ENCODE measurements at places on chromosomes 3 and 15.

DNA sequence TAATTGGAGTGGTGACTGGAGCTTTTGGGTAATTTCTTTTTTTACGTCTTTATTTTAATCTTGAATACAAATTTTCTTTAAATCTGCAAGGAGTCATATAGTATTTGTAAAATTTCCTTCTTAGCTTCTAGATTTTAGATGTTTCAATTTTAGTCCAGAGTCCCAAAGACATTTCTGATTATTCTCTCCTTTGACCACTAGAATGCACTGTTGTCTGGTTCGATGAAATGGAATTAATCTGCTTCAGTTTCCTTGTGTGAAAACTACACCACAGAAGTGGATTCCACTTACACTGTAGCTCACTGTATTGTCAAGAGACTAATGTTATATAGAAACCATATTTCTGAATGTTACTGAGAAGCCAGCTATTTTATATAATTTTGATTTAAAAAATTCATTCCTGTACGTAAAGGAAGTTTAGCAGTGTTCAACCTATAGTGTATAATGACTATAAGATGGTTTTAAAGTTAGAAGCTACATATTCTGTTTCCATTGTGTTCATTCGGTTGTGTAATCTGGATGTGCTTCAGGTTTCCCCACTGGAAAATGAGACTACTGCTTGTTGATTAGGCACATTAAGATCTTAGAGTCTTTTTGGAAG, 6.1 kb downstream of the GRAMD1C start:
- DNase-seq, result no peak

GRCh38 chr3:122960652-122961051, 66.9 kb downstream of the SEMA5B start:
- no peak for DNase-seq

DNA sequence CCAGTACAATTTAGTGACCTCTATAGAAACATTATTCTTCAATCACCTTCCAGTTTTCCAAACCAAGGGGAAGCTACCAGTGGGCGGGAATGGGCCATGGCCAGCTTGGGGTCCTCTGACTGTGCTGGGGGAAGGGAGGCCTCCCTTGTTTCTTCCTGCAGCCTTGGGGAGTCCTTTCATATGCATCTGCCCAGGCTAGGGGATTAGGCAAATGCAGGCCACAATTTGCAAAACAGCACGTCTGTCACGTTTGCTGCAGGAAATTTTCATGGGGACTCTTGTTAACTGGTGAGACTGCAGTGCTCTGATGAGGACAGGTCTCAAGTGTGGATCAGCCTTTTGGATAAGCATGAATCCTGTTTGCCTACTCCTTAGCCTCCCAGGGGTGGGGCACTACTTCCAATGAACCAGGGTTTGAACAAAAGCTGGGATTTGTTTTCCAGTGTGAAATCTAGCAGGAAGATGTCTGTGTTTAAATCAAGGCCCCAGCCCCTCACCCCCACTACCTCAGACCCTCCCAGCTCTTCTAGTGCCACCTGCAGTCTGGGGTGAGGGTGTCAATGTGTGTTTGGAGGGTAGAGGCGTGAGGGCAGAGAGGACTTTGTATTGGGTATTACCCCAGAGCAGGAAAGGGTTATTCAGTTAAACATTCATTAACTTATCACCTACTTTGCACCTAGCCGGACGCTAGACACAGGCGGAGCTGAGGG, 219.9 kb downstream of the OPA1 start:
- DNase-seq, result no peak

- no peak for DNase-seq
Observed at GRCh38 chr3:125024817-125025216, 31.0 kb downstream of the HEG1 start.

GRCh38 chr3:143830786-143831185, 17.5 kb downstream of the SLC9A9 start:
- no peak for DNase-seq

DNA sequence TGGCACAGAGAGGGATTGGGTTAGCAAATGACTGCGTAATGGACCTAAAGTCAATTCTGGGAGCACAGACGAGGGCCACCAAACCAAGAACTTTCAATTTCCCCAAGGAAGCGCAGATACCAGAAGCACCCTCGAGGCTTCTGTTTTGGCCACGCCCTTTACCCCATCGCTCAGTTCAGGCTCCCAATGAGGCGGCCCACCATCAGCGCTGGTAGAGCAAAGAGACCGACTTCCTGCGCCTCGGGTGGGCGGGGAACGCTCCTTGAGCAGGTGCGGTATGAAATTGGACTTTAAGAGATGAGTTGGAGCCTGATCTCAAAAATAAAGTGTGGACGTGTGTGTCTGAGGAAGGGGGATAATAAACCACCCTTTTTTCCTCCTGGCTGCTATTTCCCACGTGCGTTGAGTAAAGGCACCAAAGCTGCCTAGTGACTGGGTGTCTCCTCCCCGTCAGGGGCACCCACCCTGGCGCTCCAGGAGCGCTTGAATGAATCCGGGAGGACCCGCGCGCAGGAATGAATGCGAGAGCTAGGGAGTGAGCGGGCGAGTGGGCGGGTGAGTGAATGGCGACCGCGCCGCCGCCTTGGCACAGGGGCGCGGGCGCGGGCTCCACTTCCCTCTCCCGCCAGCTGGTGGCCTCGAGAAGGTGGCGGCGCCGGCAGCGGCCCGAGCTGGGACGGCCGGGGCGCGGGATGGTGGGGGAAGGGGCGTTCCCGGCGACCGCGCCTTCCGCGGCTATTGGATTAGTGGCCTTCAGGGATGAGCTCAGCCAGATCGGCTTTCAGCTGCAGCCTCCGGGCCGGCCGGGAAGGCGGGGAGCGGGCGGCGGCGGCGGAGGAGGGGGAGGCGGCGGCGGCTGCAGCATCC, at the start of gene SPSB4:
TSS of gene SPSB4 (plus strand) at position 772 of the 867 bp plus-strand sequence. CDS start 14,758 bp downstream, outside the sequence.
- no peak for DNase-seq

DNA sequence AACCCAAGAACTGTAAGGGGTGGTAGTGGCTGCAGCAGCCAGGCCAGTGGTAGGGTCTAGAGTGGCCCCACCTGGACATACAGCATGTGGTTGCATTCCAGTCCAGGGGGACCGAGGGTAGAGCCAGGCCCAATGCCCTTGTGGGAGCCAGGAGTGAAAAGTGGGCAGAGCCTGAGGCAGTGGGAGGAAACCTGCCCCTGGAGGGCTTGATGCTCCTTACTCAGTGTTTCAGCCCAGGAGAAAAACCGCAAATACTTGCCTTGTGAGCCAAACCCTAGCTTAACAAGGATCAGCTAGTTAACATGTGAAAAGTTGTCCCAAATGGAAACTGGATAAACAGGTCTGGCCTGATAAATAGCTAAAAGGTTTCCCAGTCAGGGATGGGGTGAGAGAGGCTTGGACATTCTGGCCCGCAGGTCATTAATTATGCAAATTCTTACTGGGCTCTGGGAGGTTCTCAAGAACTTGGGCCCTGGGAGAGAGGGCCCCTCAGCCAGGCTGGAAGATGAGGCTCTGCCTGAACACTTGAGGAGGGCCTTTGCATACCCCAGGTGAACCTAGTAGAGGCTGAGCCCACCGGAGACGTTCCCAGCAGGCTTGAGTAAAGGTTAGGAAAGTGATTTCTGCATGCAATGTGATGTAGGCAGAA, 222.1 kb downstream of the THSD4 start:
- DNase-seq, result no peak

GRCh38 chr3:15336057-15336456, 3.7 kb upstream of the SH3BP5 start:
- DNase-seq, result no peak

DNA sequence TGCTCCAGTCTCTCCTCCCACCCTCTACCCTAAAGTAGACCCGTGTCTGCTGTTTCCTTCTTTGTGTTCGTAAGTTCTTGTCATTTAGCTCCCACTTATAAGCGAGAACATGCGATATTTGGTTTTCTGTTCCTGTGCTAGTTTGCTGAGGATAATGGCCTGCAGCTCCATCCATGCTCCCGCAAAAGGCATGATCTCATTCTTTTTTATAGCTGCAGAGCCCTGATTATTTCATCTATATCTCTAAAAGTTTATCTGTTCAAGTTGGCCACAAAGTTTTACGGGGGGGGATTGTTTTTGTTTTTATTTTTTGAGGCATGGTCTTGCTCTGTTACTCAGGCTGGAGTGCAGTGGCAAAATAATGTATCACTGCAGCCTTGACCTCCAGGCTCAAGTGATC, 4.4 kb upstream of the NEO1 start:
- DNase-seq, result no peak

DNA sequence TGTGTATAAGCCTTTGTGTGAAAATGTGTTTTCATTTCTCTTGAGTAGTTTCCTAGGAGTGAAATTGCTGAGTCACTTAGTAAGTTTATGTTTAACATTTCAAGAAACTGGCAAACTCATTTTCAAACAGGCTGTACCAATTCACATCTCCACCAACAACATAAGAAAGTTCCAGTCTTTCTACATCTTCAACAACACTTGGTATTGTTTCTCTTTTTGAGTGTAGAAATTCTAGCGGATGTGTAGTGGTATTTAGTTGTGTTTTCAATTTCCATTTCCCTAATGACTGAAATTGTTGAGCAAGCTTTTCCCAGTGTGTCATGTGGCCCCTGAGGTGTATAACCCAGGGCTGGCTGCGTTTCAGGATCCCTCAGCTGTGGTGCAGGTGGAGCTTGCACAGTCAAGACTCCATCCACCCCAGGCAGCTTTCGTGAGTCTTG, 258.5 kb downstream of the PDCD6IP start:
- no peak for DNase-seq

- no peak for DNase-seq
Observed at GRCh38 chr3:12556314-12556689, 585 bp upstream of the MKRN2 start.

- DNase-seq, result no peak
Observed at GRCh38 chr15:74651242-74651741, 35.7 kb downstream of the CLK3 start.

DNA sequence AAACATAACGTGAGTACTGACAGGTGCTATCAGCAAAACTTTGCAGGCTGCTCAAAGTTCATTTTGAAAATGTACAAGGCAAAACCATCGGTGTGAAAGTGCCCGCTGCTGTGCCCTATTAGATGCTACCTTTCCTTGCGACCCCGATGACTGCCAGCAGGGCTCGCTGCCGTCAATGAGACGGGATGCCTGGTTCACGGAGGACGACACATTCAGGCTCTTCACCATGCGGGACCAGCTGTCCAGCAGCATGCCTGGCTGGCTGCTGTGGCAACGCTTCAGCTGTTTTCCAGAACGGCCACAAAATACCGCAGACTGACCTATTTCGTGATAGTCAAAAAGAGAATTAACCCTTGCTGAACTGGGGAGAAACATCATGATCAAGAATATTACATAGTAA, 92.7 kb upstream of the OCA2 start:
- no peak for DNase-seq

DNA sequence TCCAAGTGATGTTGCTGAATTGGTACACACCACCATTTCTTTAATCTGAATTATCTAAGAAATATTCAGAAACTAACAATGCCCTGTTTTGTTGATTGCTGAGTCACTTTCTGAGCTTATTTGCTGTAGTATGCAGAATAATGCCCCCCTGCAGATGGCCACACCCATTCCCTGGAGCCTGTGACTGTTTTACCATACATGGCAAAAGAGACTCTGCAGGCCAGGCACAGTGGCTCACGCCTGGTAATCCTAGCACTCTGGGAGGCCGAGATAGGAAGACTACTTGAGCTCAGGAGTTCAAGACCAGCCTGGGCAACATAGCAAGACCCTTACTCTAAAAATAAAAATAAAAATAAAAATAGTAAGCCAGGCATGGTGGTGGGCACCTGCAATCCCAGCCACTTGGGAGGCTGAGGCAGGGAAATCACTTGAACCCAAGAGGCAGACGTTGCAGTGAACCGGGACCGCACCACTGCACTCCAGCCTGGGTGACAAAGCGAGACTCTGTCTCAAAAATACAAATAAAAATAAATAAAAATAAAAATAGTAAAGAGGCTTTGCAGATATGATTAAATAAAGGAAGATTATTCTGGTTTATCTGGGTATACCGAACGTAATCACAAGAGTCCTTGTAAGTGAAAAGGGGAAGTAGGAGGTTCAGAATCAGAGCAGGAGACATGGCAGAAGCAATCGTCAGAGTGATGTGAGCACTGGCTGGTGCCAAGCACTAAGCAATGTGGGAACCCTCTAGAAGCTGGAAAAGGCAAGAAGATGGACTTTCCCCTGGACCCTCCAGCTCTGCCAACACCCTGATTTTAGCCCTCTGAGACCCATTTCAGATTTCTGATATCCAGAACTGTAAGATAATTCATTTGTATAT, 19.0 kb downstream of the PCYT1A start:
- no peak for DNase-seq

DNA sequence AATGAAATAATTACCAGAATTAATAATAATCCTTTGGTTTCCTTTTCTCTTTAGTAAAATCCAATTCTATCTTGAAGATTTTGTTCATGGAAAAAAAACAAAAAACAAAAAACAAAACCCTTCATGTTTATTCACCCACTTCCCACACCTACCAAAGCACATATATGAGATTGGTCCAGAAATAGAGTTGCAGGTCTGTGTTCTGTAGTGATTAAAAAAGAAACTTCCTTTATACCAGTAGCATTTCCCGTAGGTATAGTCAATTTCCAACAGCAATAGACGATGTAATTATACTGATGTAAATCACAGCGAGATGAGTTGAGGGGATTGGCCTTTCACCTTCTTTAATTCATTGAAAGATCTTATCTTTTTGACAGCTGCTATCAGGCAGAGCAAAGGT, 194.6 kb downstream of the SOX2 start:
- no peak for DNase-seq

GRCh38 chr3:128316481-128316891, 150.2 kb downstream of the DNAJB8 start:
- DNase-seq, result peak; percentile 46

- DNase-seq, result no peak
Observed at GRCh38 chr3:30457081-30457480, 149.3 kb upstream of the TGFBR2 start.

GRCh38 chr3:56754741-56755417, 46.9 kb downstream of the ARHGEF3 start:
- no peak for DNase-seq

DNA sequence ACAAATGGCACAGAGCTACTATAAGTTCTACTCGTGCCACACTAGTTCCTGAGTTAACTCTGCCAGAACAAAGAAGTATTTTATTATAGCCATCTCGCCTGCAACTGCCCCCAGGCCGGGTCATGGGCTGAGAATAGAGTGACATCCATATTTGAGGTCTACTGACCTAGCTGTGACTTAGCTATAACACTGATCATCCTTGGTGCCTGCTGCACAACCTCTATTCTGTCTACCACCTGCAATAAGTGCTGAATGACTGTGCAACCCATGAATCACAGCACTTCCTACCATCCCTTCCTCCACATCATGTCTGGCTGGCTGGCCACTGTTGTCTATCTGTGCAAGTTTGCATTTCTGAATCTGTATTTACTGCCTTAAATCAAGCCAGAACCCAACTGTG, 506.5 kb upstream of the TBL1XR1 start:
- DNase-seq, result no peak

GRCh38 chr3:64213962-64214379, 11.3 kb downstream of the PRICKLE2 start:
- no peak for DNase-seq

All from CD4-positive, CD25-positive, alpha-beta regulatory T cell (primary cell).